ENCODE measurements at places on chromosomes 7 and 10. TPM values are rescaled to one million over a fixed set of nuclear protein-coding genes. Genes with fewer than 3 reads are reported as not detected.

Gene SRRM3
- 2.3 TPM for polyA plus RNA-seq

Gene SERPINE1
- 0.92 TPM for polyA plus RNA-seq

Gene SPOCK2
- 189 TPM for polyA plus RNA-seq

Gene SPDYE6
- polyA plus RNA-seq: 6.7 TPM

Gene TDRD1
- polyA plus RNA-seq: 0.03 TPM

Gene ZMIZ2
- 38.2 TPM for polyA plus RNA-seq

Gene GBX1
- polyA plus RNA-seq: not detected

DNA sequence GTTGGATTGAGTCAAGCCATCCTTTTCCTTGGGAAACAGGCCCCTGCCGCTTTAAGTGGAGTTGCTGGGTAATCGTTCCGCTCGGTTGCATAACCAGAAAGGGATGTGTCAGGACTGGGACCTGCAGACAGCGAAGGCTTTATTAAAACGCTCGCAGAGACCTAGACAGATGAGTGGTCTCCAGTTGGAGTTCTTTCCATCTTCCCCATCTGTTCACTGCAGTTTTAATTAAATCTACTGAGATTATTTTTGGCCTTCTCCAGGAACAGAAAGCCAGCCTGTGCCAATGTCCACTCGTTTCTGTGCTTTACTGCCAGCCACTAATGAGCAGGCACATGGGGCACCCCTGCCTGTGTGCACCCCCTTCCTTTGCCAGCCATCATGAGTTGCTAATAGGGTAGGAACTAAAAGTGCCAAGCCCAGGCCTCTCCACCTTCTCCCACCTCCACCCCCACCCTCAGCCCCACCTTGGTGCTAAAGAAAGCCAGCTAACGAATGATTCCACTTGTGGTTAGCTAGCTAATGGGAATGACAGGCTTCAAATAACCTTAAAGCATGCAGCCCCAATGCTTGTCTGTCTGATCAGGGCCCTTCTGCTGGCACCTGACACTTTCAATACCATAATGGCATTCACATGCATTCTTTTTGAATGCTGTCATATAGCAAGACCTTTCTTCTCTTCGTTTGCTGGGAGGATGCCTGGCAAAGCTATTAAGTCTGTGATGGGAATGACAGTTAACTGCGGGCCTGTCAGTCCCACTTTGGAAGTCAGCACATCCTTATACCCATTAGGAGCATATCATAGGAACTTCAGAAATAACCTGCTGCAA is 556.8 kb upstream of the GALNT17 start:
- DNase-seq: no peak

GRCh38 chr7:4065190-4065589 is 616.9 kb upstream of the FOXK1 start:
- DNase-seq: no peak

DNA sequence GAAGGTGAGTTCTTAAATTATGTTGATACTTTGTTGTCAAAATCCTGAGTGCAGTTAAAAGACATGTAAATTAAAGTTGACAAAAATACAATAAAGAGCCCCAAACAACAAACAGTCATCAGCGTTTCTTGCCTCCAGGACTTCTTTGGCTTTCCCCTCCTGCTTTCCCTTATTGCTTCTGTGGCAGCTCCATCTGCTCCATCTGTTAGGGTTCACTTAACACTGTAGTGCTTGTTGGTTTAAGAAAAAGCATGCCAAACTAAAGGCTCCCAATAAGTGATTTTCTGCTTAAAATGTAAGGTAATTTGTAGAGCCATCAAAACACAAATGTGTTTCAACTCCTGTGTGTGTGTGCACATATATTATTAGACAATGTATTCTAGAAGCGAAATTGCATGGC is 254.3 kb upstream of the GNAI1 start:
- DNase-seq: no peak

- no peak for DNase-seq
These were observed 750.7 kb downstream of the SUGCT start for GRCh38 chr7:40885503-40885902.

- DNase-seq: no peak
These were observed 16.6 kb upstream of the ARPC1B start for GRCh38 chr7:99357701-99358490.

GRCh38 chr7:137755846-137756651 is 90.7 kb downstream of the DGKI start:
- DNase-seq: no peak

DNA sequence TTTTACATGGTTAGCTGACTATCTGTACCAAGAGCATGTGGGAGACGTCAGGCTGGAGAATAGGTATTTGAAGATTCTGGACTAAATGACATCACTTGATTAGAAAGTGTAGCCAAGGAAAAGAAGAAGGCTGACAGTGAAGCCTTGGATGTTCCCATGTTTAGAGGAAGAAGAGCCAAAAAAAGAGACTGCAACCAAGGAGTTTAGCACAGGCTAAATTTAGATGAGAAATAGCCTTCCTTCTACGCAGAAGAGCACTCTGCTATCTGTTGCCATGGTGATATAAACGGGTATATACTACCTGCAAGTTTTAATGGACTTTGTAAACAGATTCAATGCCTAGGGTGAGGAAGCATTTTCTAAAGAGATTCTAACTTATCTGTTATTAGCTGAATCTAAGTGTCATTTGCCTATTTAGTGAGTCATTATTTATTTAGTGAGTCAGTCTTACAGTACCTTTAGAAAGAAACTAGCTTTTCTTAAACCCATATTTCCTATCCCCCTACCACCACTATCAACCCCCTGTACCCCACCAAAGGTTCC is 69.8 kb downstream of the CDK6 start:
- DNase-seq: no peak

- no peak for DNase-seq
These were observed 166.2 kb upstream of the INHBA start for GRCh38 chr7:41869091-41869490.

DNA sequence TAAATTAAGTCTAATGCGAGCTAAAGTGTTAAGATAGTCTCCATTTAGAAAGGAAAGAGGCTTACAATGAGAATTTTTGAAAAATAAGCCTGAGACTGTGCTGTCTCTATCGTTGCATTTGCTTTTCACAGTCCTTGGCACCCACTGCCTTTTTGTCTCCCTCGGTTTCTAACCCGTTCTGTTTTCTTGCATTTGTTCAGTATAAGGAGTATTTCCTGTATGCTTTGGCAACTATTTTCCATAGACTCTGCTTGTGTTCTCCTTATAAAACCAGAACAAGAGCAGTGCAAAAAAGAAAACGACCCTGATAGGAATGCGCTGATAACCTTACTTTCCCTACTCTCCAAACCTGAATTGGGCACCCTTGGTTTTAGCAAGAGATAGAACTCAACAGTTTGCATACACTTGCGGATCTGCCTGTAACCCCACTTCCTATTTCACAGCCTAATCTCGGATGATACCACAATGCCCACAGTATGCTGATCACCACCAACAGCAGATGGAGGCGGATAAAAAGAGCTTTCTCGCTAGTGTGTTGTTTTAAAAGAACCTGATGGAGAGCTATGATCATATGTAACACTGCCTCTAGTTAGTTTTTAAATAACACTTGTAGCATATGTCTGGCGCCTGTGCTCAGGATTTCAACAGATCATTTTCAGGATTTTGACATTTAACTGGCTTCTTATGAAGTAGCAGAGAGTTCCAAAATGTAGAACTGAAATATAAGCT is 1.6 kb upstream of the ARHGAP12 start:
- no peak for DNase-seq

- no peak for DNase-seq
These were observed 166.3 kb upstream of the AHR start for GRCh38 chr7:17131983-17132655.

- DNase-seq: no peak
These were observed 33.7 kb upstream of the CHCHD3 start for GRCh38 chr7:133115596-133115995.
